SW 1271 (cell line): ENCODE measurements at places on chromosomes 13 and 19.
A peak's percentile ranks its signal among the peaks of the same experiment; 100 is the strongest.

- no peak for DNase-seq
These were observed 24.3 kb downstream of the GNG7 start for GRCh38 chr19:2678044-2678671.

DNA sequence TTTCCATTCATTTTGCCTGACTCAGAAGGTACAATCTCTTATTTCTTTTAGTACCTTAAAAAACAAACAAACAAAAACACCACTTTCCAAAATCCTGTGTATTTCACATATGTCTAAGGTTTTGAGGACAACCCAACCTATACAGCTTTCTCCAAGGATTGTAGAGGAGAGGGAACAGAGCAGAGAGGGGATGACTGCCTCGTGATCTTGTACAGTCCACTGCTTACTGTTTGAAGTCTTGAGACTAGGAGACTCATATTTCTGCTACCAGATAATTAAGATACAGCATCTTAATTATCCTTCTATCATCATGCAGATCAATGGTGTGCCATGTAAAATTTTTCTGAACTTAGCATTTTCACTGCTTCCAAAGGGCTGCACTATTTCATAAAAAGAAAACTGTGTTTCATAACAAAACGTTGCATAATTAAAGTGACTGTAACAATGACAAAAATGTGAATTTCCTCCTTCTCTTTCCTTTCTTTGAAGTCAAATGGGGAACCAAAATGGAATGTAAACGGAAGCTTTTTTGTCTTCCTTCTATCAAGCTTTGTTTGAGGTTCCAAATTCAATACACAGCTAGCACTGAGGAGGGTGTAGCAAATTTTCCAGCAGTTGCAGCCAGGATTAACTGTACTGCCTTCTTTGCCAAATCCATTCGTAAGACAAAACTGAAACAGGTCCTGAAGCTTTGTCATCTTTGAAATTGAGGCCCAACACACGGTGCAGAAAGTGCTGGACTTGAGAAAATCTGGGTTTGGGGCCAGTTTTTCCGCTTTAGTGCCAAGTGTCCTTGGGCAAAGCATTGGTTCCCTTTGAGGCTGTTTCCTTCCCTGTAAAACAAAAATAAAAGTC lies 34.9 kb upstream of the RCBTB2 start:
- DNase-seq: no peak

DNA sequence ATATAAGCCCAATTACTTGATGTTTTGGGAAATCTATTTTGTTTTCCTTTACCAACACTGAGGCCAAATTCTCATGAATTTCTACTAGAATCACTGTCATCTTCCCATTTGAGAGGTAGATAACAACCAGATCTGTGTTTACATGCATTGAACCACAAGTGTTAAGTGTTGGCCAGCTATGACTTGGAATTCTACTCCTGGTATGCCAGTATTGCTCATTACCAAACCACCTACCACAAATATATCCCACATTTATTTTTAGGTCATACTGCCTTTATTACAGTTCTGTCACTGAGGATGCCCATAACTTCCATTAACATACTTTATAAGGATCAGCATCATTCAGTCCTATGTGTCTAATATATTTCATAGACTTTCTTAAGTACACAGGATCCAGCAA lies 328.9 kb downstream of the DIAPH3 start:
- no peak for DNase-seq

DNA sequence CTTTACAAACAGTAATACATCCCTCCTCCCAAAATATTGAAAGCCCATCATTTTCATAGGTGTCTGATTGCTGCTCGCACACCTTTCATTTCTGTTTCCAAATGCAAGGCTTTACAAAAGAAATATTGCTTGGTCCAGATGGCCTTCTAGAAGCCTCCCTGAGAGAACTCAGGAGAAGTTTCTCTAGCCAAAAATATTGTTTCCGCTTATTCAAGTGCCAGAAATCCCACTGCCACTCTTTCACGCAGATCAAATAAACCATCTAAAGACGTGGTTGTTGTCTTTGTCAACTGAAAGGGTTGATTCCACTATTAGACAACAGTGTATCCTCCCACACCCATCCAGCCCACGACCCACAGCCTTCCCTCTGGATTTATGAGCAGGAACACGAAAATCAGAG lies 96.2 kb downstream of the ZIC5 start:
- DNase-seq: no peak

DNA sequence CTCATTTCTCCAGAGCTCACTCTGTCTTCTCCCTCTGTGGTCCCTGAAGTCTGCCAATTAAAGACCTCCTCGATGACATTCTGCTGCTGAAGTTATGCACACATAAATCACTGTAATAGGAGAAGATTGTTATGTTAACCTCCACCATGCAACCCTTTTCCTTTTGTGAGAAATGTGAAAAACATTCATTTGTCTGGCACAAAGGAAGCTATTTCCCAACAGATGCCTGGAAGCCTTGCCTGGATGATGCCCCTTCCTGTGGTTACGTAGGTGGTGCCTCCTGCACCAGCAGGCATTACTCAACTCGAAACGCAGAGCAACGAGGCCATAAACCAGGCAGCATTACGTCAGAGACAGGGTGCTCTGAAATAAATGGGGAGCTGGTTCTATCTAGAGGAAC lies 327.4 kb upstream of the ZNF507 start:
- peak; percentile 17 for DNase-seq

DNA sequence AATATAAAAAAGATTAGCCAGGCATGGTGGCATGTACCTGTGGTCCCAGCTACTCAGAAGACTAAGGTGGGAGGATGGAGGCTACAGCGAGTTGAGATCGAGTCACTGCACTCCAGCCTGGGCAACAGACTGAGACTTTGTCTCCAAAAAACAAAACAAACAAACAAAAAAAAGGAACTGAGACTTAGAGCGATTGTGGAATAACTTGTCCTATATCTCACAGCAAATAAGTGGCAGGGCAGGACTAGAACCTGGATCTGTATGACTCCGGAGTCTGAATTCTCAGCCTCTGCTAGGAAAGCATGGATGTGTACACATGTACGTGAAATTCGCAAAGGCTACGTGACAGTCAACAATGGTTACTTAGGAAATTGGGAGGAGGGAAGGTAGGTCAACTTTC lies 20.1 kb downstream of the KRTDAP start:
- DNase-seq: no peak

GRCh38 chr13:71828564-71828963 lies 38.4 kb downstream of the DACH1 start:
- DNase-seq: no peak

GRCh38 chr13:88736026-88736425 lies 1064.9 kb downstream of the SLITRK5 start:
- DNase-seq: no peak

GRCh38 chr19:9130965-9131364 lies 4.2 kb upstream of the OR7G3 start:
- DNase-seq: no peak

DNA sequence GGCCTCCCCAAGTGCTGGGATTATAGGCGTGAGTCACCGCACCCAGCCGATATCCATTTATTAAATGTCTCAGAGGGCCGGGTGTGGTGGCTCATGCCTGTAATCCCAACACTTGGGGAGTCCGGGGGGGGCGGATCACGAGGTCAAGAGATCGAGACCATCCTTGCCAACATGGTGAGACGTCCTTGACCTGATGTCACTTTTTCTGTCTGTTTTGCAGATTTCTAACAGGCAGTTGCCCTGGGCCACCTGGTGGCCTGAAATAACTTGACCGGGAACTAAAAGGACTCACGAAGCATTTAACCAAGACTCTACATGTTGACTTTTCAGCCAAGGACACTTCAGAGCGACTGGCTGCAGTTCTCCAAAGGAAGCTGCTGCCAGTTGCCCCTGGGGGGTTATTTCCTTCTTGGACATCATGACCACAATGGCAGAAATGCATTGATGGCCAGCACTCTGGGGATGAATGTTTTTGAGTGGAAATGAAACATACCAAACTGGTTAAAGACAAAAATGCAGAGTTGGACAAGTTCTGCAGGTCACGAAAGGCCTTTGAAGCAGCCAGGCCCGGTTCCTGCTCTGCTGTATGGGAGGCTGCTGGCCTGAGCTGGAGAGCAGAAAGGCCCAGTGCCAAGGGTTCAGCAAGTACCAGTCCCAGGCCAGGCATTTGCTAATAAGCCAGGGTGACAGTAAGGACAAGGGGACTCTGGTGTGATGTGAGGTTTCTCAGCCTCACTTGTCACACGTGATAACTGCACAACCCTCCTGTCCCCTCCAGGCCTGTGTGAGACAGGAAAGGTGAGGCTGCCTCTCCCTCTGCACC lies 8.3 kb downstream of the ZNF837 start:
- DNase-seq: no peak

DNA sequence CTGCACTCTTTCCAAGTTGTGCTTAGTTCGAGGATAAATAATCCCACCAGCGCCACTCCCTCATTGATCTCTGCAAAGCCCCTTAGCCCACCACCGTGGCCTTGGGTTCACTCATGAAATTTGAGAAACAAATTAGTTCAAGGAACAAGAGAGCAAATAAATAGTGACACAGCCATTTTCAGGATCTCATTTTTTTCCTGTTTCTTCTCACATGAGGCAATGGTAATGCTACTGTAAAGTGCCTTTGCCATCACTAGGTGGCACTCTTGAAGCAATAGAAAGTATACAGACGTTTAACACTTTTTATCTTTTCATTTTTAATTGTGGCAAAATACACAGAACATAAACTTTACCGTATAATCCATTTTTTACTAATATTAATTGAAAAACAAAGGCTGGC lies 76.8 kb upstream of the ZNF835 start:
- peak; percentile 41 for DNase-seq

DNA sequence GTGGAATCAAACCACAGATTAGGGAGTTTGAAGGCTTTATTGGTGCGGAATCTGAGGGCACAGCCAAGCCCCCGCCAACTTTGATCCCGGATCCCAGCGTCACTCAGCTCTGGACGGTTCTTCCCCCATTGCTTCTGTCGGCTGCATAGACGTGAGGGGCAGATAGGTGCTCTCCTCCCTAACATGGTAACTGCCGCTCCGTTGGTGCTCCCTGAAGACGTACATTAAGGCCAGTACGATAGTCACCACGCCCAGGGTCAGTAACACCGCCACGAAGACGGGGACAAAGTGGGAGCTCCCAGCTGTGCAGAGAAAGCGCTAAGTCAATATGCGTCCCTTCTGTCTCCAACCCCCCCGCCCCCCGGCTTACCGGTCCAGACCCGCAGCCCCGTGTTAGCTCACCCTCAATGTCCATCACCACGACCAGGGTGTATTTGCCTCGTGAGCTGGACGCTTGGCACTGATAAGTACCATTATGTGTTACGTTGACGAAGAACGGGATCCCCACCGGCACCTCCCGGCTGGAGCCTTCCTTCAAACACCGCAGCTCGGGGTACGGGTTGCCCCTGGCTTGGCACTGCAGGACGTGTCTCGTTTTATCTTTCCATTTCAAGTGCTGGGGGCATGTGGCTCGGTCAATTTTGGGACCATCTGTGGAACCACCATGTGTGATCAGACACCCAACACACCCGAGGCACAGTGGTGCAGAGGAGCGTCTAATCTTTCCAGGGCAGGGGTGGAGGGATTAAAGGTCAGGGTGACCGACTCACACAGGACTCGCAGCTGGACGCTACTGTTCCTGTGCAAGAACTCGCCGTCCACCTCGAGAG lies 644 bp upstream of the RAVER1 start:
- DNase-seq: peak; percentile 82
